Non-pigmented ciliary epithelial cell (primary cell): ENCODE measurements at places on chromosomes 3 and 15.
A peak's percentile ranks its signal among the peaks of the same experiment; 100 is the strongest.

GRCh38 chr3:101527441-101527840 is 14.4 kb upstream of the SENP7 start:
- DNase-seq: no peak

DNA sequence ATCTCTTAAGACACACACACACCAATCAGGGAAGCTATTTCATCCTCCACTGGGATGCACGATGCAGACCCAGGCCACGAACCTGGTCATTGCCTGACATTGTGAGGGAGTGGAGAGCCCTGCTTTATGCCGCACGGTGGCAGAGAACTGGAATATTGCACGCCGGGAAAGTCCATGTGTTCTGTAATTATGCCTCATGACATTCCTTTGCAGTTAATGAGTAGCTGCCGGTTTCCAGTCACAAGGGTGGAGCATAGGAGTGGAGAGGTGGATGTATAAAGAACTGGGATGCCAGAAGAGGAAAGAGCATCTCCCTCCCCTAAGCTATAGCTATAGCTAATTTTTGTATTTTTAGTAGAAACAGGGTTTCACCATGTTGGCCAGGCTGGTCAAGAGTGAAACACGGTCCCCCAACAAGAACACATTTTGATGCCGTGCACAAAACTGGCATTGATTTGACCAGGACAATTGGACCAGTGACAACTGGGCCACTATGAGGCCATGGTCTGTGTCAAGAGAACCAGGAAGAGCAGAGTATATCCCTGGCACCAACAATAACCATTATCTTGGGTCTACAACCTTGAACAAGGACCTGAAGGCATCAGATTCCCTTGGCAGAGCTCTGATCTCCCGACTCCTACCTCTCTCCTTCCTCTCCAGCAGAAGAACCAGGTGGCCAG is 51.4 kb downstream of the SH3BP5 start:
- no peak for DNase-seq

GRCh38 chr3:114417675-114418074 is 123.8 kb downstream of the TIGIT start:
- DNase-seq: no peak

DNA sequence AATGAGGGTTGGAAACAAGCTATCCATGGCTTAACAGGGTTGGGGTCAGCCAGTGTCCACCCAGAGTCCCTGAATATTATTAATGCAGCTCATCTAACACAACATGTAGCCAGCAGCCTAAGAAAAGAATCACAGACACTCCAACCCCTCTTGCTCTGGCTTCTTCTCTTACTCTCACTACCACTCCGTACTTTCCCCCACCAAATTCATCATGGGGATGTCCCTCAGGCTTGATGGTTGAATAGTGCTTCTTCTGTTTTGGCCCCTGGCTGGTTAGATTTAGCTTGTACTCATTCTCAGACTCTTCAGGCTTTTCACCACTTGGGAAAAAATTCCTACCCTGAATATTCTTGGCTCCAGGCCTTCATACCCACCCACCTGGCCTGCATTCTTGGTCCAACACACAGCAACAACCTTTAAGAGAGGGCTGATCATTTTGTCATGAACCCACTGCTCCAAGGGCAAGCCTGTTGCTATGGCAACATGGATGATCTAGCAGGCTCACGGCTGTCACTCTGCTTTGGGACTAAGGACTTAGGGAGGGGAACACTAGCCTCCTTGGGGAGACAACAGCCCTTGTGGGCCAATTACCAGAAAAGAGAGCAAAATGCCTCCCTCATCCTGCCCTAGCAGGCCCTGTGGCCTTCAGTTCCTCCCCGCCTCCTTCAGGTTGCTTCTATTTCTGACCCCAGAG is 9.4 kb upstream of the MED12L start:
- DNase-seq: no peak

- no peak for DNase-seq
Measured at GRCh38 chr3:176855901-176856486, 341.3 kb downstream of the TBL1XR1 start.

GRCh38 chr3:193863657-193864357 is 270.8 kb downstream of the OPA1 start:
- no peak for DNase-seq

DNA sequence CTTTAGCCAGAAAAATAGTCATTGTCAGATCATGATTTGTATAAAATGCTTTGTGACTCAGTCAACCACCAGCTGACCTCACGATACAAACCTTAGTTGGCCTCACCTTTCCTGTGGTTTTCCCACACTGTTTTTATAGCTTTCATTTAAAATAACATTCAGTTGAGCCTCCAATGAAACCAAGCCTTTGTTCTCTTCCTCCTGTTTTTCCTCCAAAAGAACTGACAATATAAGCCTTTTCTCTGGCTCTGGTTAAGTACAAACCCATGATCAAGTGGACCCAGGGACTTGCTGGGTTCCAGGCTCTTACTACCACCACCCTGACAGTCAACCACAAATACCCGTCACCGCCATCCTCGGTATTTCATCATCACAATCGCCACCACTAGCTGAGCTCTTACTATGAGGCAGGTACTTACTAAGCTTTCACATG is 81.7 kb downstream of the TAMM41 start:
- DNase-seq: peak; percentile 37

DNA sequence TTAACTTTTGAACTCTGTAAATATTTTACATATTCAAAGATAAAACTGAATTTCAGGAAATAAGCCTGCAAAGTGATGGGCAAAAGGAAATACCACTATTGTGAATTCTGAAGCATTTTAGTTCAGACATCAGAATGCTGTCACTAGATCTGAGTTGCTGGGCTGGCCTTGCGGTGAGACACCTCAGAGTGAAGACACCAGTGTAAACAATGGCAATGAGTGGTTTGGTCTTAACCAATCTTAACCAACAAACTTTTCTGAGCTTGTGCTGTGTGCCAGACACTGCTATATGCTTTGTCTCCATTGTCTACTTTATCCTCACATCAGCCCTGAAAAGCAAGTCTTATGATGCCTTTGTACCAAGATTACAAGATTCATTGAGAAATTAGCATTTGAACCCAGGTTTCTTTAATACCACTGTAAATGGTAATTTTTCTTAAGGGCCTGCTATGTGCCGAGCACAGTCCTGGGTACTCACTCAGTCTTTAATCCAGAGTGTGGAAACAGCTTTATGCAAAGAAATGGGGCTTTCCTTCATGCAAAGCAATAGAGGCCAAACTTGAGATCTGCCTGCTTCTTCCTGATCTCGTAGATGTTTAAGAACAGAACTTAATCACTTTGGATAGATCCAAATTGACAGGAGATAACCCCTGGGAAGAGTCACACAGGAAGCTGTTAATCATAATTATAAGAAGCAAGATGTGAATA is 55.0 kb downstream of the TMEM39A start:
- DNase-seq: no peak

- no peak for DNase-seq
Measured at GRCh38 chr3:189123595-189124387, 48.0 kb upstream of the TPRG1 start.

DNA sequence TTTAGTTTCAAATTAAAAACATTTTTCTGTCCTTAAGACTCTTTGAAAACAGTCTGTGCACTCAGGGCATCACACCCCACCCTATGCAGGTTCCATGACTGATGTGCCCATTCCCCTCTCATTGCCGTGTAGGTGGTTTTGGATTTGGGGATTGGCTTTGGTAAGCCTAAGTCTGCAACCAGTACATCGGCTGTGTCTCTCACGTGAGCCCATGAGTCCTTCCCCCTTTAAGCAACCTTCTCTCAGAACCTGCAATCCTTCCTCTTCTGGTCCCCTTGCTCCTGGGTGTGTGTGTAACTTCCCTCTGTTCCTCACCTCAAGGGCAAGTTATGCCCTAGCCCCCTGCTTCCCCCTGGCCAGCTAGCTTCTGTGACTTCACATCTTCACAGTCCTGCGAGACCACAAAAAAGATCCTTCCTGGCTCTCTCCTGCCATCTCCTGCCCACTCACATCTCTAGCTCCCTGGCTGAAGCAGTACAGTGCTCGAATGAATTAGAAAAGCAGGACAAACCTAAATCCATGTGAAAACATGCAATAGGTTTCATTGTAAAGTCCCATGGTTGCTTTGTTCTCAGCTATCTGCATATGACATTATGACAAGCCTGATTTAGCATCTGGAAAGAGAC is 126.7 kb downstream of the UACA start:
- no peak for DNase-seq

GRCh38 chr3:182562274-182562673 is 231.0 kb upstream of the ATP11B start:
- DNase-seq: no peak

- no peak for DNase-seq
Measured at GRCh38 chr3:194332858-194333211, 18.3 kb downstream of the CPN2 start.

- DNase-seq: peak; percentile 28
Measured at GRCh38 chr3:169146179-169146665, 517.3 kb downstream of the MECOM start.

GRCh38 chr3:5787861-5788488 is 600.5 kb downstream of the EDEM1 start:
- DNase-seq: no peak

GRCh38 chr15:92159481-92159880 is 234.2 kb upstream of the ST8SIA2 start:
- no peak for DNase-seq

- no peak for DNase-seq
Measured at GRCh38 chr3:37974121-37975083, 16.2 kb upstream of the VILL start.

- no peak for DNase-seq
Measured at GRCh38 chr3:161291191-161291901, 70.2 kb downstream of the NMD3 start.

DNA sequence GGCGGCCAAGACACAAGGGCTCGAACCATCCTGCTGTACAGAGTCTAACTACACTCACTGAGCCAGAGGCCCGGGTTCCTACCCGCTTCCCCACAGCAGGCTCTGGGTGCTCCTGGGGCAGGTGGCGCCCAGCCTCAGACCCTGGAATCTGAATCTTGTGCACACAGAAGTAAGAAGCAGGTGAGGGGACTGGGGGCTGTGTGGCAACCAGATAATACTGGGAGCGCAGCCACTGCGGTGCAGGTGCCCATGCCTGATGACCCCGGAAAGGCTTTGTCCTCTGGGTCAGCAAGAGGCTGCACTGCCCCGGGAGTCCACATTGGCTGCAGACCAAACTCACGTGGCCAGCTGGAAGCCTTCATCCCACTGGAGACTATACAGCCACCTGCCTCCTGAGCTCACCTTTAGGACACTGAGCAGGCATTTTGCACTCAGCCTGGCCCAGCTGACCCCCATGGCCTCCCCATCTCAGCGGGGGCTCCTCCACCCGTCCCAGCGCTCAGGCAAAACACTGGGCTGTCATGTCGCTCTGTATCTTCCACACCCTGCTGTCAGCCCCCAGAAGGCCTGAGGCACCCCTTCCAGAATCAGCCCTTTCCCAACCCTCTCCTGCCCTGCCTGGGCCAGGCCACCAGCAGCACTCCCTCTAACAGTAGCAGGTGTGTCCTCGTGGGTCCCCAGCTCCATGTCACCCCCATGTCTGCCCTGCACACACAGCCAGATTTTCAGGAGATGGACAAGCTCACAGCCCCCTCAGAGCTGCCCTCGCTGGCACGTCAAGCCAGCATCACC is 101.0 kb upstream of the IQSEC1 start:
- DNase-seq: no peak

DNA sequence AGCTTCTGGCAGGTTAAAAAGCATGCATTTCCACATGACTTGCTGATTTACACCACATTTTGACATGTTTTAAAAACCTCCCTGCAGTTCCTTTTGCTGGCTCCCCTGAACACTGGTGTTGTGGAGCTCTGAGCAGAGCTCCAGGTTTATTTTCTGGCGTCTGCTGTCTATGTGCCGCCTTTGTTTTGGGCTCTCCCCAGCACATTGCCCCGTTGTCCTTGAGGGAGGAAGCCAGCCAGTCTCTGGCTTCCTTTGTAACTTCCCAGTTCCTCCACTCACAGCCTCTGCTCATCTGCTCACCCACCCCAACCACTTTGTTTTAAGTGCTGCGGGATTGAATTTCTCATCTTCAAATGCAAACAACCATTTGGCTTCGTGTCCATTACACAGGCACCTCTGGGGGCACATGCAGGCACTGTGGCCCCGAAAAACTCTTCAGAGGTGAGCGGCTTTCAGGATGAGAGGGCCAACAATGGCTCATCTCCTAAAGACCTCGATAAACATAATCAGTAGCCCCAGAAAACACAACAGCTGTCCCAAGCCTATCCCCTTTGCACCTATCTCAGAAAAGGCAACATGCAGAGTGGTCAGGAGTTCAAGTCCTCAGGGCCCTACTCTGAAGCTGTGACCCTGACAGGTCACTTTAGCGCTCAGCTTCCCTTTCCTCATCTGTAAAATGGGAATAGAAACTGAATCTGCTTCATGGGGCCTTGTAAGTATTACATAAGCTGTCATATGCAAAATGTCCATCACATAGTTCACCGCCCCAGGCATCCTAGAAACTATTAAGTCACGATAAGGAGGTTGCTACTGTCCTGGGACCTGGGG is 1.3 kb upstream of the MEF2A start:
- DNase-seq: no peak

DNA sequence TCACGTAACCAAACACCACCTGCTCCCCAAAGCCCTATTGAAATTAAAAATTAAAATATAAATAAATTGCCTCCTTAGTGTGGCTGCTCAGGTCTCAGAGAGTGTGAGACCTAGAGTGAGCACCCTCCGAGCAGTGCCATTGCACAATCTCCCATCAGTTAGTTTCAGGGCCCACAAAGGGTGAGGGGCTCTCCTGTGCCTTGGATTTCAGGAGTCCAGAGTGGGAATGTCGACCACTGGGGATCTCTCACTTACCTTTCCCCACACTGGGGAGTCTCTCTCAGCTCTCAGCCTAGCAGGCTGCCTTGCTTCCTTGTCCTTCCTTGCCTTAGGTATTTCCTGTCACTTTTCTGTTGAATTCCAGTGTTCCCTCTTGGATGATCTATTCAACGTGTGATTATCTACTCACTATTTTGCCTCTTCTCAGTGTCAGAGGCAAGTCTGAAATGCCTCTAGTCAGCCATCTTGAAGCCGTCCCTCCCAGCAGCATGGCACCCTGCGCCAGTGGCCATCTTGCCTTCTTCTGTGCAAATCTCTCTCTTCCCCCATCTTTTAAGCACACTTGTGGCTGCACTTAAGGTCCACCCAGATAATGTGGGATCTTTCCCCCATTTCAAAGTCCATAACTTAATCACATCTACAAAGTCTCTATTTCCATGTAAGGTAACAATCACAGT is 119.3 kb downstream of the LRRK1 start:
- DNase-seq: no peak

GRCh38 chr3:169044331-169045113 is 619.0 kb downstream of the MECOM start:
- DNase-seq: no peak

- DNase-seq: peak; percentile 91
Measured at GRCh38 chr3:98778852-98779413, 15.8 kb downstream of the ST3GAL6 start.

GRCh38 chr3:195609229-195609628 is 25.5 kb upstream of the APOD start:
- no peak for DNase-seq

- no peak for DNase-seq
Measured at GRCh38 chr15:98160236-98160635, 199.7 kb downstream of the ARRDC4 start.
